ENCODE measurements at places on chromosomes 7 and 10. TPM values are rescaled to one million over a fixed set of nuclear protein-coding genes. Genes with fewer than 3 reads are reported as not detected.

Gene HOGA1
- total RNA-seq: 10.8 TPM

Gene MEPCE
- 26.5 TPM for total RNA-seq

Gene CH25H
- total RNA-seq: not detected

DNA sequence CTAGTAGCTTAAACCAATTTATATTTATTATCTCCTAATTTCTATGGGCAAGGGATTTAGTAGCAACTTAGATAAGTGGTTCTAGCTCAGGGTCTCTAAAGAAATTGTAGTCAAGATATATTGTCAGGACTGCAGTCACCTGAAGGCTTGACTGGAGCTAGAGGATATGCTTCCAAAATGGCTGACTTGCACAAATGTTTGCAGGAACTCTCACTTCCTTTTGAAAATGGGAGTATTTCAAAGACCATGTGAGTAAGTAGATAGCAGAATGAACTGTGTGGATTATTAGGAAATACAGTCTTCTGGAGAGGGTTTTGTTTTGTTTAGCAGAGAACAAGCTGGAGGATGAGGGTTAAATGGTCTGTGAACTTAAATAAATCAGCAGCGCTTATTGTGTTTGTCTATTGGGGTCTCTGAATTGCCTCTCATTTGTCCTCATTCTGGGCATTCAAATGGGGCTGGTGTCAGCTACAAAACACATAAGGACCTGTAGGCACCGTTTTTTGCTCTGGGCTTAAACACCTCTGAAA is 524.6 kb downstream of the LRMDA start:
- no peak for DNase-seq

DNA sequence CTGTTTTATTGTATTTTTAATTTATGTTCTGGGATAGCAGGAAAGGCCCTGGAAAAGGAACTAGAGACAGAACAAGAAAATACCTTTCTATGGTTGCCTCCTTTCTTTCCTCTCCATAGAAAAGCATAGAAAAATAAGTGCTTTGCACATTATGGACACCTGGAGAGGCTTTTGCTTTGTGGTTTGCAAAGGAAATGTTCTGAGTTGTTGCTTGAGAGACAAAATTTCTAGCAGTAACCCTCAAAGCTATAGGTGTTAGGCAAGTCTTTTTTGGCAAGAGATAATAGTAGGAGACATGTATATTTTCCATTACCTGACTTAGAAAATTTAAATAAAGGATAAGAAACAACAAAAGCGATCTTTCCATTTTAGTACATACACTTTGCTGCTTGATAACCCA is 378.6 kb upstream of the PRKCQ start:
- DNase-seq: no peak

GRCh38 chr7:156065400-156065799 is 253.1 kb upstream of the SHH start:
- DNase-seq: no peak

Data from epithelial cell of proximal tubule (primary cell).